ENCODE measurements at places on chromosomes 11 and 22.
A peak's percentile ranks its signal among the peaks of the same experiment; 100 is the strongest.

DNA sequence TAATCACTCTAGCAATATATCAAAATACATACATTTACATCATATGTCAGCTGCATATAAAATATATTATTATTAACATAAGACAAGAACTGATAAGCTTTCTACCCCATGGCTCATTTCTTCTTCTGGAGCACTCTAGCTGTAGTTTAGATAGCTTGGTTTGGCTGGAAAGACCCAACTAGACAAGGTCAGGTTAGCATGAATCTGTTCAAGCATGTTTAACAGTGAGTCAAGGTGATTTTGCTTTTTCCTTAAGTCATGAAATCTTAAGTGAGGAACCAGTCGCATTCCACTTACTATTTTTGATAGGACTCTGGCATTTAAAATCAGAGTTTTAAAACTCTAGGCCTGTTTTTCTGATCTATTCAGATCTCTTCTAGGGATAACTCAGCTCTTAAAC lies 157.0 kb upstream of the PDGFD start:
- DNase-seq = no peak

GRCh38 chr11:4671741-4672140 lies 25.9 kb downstream of the OR51E2 start:
- DNase-seq = no peak

DNA sequence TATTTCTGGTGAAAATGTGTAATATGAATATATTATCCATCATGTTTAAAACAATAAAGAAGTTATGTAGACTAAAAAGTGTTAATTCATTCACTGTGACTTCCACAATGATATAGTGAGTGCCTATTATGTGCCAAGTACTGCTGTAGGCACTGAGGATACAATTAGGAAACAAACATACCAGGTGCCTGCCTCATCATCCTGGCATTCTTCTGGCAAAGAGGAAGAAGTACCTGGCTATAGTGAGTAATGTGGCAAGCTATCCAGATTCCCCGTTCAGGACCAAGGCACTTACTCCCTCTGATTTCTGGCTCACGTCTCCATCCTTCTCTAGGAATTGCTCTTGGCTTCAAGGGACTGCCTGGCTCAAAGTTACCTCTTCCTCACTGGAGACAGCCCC lies 77.5 kb upstream of the CLMP start:
- no peak for DNase-seq

DNA sequence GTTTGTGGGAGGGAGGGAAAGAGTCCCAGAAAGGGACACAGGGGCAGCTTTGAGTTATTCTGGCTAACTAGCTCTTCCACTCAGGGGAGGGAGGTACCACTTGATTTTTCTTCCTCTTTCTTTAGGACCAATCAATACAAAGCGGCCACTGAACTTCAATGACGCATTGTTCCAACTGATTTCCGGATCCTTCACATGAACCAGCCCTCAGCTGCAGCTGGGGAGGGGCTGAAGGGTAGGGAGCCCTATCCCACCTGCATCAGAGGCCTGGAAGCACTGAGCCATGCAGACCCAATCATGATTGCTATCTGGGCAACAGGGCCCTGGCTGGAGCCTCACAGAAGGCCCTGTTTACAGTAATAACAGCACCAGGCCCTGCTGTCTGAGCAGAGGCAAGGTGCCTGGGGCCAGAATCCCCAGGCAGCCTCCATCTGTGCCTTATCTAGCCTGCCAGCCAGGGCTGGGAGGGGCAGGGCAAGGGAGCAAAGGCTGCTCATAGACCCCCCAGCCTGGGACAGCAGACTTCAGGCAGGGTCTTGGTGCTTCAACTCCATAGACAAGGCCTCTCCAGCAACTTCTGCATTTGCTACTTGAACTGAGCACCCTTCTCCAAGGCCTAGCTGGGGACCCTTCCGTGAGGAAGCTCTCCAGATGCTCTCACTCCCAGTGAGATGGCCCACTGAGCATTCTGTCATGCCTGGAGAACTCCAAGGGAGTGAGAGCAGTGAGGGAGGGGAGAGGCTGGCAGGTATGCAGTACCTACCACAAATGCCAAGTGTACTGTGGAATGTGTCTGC lies 22.5 kb downstream of the CLPB start:
- no peak for DNase-seq

GRCh38 chr22:45684169-45684568 lies 12.5 kb downstream of the ATXN10 start:
- DNase-seq = no peak

GRCh38 chr11:73551677-73552076 lies 46.2 kb downstream of the FAM168A start:
- DNase-seq = no peak

DNA sequence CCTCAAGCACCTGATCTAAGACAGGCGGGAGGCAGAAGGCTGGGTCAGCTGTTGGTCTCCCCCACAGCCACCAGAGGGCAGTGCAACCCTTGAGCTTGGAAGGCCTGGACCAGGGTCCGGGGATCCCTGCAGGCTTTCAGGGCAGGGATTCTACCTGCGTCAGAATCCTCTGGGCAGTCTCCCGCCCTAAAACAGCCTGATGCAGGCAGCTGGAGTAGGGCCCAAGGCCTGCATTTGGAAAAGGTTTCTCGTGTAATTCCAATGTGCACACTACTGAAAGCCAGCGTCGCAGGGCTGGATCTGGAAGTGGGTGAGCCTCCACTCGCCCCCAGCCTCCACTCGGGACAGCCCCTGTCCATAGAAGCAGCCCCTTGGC lies 31.8 kb downstream of the BID start:
- peak; percentile 34 for DNase-seq

DNA sequence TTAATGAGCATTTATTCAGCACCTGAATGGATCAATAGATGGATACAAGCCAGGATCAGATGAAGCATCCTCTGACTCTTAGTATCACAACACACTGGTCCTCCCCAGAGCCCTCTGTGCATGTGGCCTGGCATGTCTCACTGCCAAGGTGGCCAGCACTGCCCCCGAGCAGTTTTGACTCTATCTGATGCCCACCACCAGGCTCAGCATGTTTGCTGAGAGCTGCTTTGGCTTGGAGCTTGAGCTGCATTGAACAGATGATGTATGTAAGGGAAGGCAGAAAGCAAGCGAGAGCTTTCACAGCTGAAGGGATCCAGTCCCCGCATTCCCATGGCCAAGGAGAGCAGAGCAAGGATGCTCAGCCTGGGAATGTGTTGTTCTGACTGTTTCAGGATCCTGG lies 320.3 kb downstream of the BUD13 start:
- no peak for DNase-seq

DNA sequence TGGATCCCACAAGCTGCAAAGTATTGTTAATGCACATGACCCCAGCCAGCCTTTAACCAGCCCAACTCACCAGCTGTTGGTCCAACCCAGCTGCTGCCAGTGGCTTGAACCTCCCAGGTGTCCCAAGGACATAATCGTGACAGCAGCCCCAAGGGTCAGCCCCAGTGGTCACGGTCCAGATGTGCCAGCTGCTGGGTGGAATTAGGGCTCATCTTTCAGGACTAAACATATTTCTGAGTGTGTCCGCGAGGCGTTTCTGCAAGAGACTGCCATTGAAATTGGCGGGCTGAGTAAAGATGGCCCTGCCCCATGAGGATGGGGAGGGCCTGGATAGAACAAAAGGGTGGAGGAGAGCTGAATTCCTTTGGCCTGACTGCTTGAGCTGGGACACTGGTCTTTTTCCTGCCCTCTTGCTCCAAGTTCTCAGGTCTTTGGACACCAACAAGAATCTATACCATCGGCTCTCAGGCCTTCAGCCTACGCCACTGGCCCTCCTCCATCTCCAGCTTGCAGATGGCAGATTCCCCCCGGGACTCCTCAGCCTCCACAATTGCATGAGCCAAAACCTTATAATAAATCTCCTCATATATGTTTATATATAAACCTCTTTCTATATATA lies 240.2 kb downstream of the MN1 start:
- no peak for DNase-seq

DNA sequence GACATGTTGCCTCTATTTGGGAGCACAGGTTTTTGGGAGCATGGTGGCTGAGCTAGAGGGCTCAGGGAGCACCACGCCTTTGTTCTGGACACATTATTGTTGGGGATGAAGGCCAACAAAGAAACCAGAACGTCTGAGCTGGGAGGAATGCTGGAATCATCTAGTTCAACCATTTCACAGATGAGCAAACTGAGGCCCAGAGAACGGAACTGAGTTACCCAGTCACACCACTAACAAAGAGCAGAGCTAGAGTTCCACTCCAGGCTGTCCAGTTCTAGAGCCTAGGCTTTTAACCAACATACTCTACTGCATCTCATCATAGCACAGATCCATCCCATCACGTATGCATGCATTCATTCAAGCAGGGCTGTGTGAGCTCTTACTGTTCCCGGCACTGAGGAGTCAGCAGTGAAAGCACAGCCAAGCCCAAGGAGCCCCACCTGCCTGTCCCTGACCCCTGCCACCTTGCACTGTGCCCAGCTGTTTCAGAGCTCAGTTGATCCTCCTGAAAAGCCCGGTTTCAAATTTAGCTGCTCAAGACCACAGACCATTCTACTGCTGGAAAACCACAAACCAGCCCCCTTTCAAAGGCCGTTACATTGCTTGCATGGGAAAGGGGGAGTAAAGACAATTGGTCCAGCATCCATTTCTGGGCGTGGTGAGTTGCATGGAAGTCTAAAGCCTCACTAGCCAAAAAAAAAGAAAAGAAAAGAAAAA lies 16.9 kb upstream of the TCF20 start:
- no peak for DNase-seq

GRCh38 chr11:30364139-30364836 lies 41.4 kb downstream of the ARL14EP start:
- no peak for DNase-seq

DNA sequence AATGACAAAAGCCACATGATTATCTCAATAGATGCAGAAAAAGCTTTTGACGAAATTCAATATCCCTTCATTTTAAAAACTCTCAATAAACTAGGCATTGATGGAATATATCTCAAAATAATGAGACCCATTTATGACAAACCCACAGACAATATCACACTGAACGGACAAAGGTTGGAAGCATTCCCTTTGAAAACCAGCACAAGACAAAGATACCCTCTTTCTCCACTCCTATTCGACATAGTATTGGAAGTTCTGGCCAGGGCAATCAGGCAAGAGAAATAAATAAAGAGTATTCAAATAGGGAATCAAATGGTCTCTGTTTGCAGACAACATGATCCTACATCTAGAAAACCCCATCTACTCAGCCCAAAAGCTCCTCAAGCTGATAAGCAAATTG lies 52.0 kb downstream of the CASP12 start:
- DNase-seq = no peak

DNA sequence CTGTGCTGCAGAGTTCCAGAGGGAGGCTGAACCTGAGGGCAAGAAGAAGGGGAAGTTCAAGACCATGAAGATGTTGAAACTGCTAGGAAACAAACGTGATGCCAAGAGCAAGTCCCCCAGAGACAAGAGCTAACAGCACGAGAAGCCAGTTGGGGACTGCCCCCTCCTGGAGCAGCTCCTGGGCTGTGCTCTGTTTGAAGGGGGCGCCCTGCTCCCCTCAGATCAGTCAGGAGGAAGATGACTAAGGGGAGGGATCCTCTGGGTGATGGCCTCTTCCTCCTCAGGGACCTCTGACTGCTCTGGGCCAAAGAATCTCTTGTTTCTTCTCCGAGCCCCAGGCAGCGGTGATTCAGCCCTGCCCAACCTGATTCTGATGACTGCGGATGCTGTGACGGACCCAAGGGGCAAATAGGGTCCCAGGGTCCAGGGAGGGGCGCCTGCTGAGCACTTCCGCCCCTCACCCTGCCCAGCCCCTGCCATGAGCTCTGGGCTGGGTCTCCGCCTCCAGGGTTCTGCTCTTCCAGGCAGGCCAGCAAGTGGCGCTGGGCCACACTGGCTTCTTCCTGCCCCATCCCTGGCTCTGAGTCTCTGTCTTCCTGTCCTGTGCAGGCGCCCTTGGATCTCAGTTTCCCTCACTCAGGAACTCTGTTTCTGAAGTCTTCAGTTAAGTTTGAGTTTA lies 12.6 kb downstream of the C22orf23 start:
- no peak for DNase-seq

DNA sequence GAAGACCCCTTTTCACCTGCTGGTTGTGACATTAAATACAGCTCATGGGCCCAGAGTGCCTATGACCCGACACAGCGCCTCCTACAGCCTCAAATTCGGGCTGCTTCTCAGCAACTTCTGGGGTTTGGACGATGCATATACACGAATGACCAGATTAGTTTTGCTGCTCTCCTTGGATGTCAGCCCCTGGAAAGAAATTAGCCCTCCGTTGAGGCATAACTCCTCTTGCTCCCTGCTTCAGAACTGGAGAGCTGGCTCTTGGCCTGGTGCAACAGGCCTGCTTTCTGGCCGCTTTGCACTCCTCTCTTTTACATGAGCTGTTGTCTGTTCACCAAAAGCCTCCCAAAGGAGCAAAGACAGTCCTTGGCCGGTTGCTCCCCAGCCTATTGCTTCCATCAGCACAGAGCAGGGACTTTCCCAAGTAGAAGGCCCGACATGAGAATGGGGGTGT lies 3.3 kb downstream of the TECTA start:
- DNase-seq = peak; percentile 10

- peak; percentile 95 for DNase-seq
Measured at GRCh38 chr22:30044369-30044768, 35.9 kb upstream of the HORMAD2 start.

DNA sequence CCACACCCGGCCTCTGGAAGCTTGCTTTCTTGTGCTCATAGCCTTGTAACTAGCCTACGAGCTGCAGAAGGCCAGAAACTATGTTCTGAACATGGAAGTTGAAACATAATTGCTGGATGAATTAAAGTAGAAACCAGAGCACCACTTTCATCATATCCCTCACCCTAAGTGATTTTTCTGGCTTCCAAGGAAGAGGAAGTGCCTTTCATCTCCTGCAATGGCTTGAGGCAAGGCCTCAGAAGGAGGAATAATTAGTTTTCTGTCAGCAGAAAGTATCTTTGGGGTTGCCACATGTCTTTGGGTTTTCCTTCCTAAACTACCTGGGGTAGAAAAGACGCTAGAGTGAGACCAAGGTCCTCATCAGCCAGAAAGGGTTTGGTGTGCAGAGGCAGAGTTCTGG lies 14.5 kb downstream of the RPL27A start:
- no peak for DNase-seq

- no peak for DNase-seq
Measured at GRCh38 chr11:12158909-12159308, 48.5 kb downstream of the MICAL2 start.

DNA sequence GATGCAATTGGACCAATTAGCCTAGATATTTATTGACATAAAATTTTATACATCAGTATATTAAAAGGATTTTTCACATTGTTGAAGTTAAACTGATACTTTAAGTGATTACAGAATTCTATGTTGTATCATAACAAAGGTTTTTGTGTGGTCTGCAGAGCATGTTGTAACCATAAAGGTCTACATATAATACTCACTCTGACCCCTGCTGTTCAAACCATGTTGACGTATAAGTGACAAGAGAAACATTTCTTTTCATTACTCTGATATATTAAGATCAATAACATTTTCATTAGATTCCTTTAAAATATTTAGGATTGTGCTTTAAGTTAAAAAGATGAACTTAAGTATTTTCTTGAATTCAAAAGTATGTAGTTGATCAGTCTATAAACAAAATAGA lies 63.9 kb downstream of the GAS2 start:
- DNase-seq = no peak

Data from HCEC 1CT (cell line).